Esophagus mucosa (tissue), 1 donor: ENCODE measurements at places on chromosomes 1 and 21.

DNA sequence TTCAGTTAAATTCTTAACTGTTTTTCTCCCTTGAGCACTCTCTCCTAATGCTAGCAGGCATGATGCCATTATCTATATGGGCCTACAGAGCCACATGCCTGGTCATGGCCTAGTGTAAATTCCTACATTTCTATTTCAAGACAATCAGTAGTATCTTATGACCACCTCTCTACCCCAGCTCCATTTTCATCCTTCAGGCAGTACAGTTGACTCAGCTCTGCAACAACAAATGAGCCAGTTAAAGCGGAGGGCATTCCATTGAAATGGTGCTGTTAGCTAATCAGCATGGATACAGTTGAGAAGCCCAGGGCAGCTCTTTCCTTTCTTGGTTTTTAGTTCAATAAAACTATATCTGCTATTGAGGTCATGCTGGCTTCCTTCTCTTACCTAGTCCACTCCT is 150.0 kb downstream of the PPP1R12B start:
- ATAC-seq, result no peak

GRCh38 chr1:246184503-246184902 is 322.6 kb downstream of the SMYD3 start:
- no peak for ATAC-seq

DNA sequence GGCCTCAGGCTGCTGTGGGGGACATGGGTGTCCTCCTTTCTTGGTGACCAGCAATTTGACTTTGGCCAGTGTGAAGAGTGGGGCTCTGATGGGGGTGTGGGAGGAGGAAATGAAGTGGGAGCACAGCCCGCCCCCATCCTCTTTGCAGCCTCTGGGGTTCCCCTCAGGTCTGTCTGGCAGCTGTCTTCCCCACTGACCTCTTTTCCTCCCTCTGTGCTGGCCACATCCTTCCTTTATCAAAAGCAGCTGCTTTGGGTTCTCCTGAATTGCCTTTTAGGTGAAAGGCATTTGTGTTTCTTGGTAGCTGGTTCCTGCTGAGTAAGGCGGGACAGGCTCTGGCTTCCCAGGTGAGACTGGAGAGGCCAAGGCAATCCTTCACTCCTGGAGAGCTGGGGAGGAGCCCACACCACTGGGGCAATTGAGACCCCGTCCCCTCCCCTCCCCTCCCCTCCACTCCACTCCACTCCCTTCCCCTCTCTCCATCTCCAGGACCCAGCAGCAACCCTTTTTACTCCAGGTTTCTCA is 24.9 kb downstream of the PCAT6 start:
- ATAC-seq, result no peak

- ATAC-seq, result no peak
These were observed at the start of gene STYXL2 for GRCh38 chr1:167093846-167094516. Gene STYXL2, plus strand, starts transcription at chr1:167094075. Its CDS starts 775 bp downstream, at chr1:167094850.

GRCh38 chr21:24183077-24183476 is 1424.2 kb downstream of the MRPL39 start:
- ATAC-seq, result no peak
